Right ventricle myocardium inferior (tissue), 1 donor: ENCODE measurements at places on chromosomes 13 and 19. TPM values are rescaled to one million over a fixed set of nuclear protein-coding genes. Genes with fewer than 3 reads are reported as not detected.

- no peak for DNase-seq
These were observed 47.9 kb downstream of the CAB39L start for GRCh38 chr13:49395878-49396380.

DNA sequence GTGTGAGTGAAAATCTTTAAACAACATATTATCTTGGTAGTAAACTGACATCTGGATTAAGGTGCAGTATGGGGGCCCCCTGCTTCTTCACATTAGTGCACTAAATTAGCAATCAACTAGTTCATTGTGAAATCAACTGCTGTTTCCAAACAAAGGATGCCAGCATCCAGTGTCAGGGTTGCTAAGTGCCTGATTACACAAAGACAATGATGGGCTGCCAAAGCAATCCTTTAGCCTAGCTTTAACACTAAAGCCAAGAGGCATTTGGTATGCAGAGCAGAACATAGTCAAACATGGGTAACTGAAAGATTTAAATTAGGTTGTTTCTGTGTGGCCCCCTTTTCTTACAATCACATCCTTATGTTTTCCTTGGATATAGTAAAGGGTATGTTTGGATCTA lies 543.1 kb upstream of the SLITRK5 start:
- DNase-seq: no peak

GRCh38 chr19:18989316-18989715 lies 44.0 kb downstream of the SUGP2 start:
- DNase-seq: no peak

DNA sequence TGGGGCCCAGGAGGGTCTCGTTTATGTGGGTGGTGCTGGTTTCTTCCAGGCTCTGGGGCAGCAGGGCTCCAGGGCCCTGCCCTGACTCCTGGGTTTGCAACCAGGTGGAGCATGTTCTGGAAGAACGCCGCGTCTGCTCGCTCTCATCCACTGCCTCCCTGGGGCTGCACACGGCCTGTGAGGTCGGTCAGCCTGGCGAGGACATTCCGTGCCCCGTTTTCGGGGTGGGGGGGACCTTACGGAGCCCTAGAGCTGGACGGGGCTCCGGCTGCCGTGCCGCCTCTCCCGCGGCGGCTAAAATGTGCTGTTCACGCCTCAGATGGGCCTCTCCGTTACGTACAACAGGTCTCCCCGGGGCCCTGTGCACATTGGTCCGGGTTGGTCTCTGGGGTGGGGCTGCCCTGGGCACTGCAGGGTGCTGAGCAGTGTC lies 3.3 kb downstream of the GNA11 start:
- no peak for DNase-seq

DNA sequence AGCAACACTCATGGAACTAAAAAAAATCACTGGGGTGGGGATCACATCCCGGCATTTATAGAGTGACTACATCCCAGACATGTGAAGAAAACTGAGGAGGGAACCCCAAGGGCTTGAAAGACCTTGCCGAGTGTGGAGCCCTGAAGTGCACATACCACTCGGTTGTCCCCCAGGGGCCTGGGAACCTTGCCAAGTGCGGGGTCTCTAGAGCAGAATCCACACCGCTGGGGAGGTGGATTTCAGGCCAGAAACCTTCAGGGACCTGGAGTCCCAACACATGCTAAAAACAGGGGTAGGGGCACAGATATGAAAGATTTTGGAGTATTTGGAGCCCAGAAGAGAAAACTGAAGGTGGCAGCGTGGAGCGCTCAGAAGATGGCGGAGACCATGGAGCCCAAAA lies 35.2 kb downstream of the ERICH4 start:
- no peak for DNase-seq

DNA sequence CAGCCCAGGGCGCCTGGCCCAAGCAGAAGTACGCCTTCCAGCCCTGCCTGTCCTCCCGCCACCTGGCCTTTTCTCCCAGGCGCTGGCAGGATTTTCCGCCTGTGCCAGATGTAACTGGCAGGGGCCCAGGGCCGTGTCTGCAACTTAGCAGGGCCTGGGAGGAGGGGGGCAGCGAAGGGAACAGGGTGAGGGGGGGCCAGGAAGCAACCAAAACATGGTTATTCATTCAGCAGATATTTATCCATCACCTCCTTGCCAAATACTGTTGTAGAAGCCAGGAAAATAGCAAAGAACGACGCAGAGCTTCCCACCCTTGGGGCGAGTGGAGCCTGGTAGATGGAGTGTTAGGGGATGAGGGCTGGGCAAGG lies 5.6 kb downstream of the TLE6 start:
- DNase-seq: peak; percentile 94

The UPK1A gene
- not detected for total RNA-seq

The KLK15 gene
- not detected for total RNA-seq
